GM23338 (cell line): ENCODE measurements at places on chromosomes 16 and 17.

- no peak for DNase-seq
Measured at GRCh38 chr17:63418540-63418939, 27.6 kb downstream of the CYB561 start.

GRCh38 chr17:57518587-57519581 is 226.2 kb downstream of the CCDC182 start:
- no peak for DNase-seq

- no peak for DNase-seq
Measured at GRCh38 chr17:63423251-63423950, 22.7 kb downstream of the CYB561 start.

GRCh38 chr16:75695708-75696107 is 5.6 kb downstream of the DUXB start:
- peak; percentile 81 for DNase-seq

DNA sequence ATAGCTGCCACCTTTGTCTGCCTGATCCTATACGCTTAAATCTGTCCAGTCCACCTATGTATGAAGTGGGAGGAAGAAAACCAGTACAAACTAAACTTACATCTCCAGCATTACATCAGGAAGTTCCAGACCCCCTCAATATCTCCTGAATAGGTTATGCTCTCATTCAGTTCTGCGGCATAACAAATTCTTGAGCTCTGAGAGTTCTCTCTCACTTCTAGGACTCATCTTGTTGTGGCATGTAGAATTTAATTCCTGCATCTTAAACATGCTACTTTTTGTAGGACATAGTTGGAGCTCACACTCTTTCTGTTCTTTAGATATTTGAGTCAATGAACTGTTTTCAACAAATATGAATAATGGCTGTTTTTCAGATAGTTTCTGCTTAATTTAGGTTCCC is 662.5 kb downstream of the CDH11 start:
- no peak for DNase-seq

DNA sequence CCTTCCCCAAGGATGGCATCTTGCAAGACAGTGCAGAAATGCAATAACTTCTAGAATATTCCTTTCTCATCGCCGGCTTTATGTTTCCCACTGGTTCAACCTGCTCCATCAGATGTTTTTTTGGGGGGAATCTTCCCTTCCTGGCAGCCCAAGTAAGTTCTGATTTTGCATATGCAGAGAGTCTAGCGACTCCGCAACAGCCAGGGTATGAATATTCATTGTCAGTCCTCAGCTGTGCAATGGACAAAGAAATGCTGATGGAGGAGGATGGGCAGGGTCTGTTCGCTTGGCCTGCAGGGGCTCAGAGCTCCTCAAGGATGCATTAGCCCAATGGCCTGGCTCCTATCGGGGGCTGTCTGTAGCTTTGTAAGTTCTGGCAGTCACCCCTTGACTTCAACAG is 358.8 kb upstream of the CCL2 start:
- DNase-seq: peak; percentile 22

- no peak for DNase-seq
Measured at GRCh38 chr17:2804912-2805311, 8.7 kb downstream of the RAP1GAP2 start.

GRCh38 chr16:89821438-89822187 is 5.2 kb upstream of the FANCA start:
- DNase-seq: no peak
